ENCODE measurements at places on chromosomes 2 and 18.

DNA sequence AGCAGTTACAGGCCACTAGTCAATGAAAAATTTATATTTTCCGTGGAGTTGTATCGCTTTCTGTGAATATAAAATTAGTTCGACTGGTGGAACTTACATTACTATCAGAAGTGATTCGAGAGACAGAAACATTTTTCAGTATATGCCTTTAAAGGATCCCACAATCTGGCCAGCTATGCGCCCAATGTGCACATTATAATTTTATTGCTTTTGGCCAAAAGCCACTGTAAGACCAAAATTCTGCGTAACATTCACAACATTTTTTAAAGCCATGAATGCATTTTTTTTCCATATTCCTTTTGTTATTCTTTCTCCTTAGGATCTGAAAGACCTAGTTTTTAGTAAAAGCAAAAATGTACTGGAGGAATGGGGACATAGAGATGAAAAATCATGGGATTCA lies 131.0 kb upstream of the CHAC2 start:
- no peak for DNase-seq

DNA sequence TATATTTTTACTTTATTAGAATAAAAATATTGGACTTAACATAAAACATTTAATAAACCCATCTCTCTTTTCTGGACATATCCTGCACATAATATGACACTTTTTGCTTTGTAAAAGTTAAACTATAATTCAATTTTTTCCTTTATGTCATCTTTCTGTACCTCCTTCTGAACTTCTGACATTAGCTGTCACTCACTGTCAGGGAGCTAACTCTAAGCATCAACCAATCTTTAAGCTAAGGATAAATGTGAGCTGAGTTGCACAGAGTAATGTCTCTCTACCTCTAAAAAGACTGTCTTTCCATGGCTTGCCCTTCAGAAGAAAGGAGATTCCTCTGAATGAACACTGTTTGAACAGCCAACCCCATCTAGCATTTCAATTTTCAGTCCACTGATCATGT lies 948.6 kb upstream of the CHAC2 start:
- no peak for DNase-seq

GRCh38 chr18:59040770-59041148 lies 98.9 kb upstream of the SEC11C start:
- no peak for DNase-seq

GRCh38 chr2:31258351-31258750 lies 24.4 kb downstream of the EHD3 start:
- no peak for DNase-seq

- DNase-seq: no peak
These were observed 307.9 kb downstream of the CCDC178 start for GRCh38 chr18:33132657-33133056.

- no peak for DNase-seq
These were observed 3.3 kb downstream of the HOXD3 start for GRCh38 chr2:176160251-176160985.

GRCh38 chr2:12300019-12300602 lies 416.6 kb upstream of the TRIB2 start:
- DNase-seq: no peak

GRCh38 chr2:9757501-9758264 lies 85.6 kb upstream of the TAF1B start:
- DNase-seq: no peak

- no peak for DNase-seq
These were observed 40.3 kb downstream of the SFXN5 start for GRCh38 chr2:73031095-73031678.

- no peak for DNase-seq
These were observed 258.8 kb downstream of the ZNF521 start for GRCh38 chr18:25093141-25093540.

DNA sequence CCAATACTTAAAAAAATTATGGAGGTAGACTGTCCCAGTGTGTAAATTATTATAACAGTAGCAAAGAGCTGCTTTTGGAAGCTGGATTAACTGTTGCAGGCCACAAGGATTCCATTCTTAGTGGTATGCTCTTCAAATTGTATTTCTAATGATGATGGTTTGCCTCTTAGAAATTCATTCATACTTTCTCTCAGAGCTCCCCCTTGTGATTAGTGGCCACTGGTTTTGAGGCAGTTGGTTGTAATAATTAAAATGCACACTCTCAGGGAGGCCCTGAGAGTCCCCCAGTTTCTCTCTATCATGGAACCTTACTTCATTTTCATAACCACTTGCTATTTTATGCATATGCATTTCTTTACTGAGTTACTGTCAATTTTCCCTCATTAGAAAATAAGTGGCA lies 122.5 kb downstream of the PLA2R1 start:
- DNase-seq: no peak

DNA sequence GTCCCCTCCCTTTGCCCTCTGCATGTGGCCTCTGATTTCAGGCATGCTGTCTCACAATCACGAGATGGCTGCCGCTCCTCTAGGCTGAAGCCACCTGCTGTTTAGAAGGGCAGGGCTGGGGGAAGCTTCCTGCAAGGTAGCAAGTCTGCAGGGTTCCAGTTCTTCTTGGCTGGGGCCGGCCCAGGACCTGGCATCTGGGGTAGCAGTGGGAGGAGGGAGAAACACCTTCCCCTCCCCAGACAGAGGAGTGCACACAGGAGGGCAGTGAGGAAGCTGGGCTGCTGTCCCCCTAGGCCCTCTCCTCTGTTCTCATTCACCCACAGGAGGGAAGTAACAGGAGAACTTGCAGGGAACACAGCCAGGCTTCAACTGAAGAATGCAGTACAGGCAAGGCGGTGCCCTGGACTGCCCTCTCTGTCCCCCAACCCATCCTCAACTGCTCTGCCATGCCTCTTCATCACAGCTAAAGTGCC lies 345.9 kb upstream of the HS6ST1 start:
- DNase-seq: no peak

DNA sequence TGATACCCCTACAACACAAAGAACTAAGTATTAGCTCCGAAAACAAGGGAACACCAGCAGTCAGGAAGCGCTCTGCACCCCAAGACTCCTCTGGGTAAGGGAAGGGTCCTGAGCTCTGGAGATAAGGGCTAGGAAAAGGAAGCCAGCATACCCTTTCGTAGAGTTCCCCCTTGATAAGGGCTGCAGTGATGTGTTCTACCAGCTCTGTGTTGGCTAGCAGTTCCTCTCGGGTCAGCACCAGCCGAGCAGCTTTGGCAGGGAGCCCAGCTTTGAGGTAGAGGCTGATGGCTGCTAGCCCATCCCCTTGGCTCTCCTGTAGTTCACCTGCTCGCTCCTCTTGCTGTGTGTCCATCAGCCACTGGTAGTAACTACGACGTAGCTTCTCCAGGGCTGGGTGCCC lies 18.9 kb downstream of the KRTCAP3 start:
- no peak for DNase-seq

DNA sequence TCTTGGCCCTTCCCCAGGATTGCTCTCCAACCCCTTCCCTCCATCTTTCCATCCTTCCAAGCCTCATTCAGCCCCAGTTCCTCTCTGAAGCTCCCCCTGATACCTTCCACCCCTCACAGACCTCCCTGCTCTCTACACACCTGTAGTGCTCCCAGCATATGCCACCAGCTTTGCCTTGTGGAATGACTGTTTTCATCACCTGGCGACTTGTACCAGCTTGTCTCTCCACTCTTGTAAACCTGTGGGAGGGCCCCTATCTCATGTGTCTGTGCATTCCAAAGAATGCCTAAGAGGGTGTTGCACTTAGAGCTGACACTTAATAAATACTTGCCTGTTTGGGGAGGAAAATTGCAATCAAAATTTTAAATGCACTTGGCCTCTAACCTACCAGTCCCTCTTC lies 198.7 kb downstream of the BCL11A start:
- no peak for DNase-seq

DNA sequence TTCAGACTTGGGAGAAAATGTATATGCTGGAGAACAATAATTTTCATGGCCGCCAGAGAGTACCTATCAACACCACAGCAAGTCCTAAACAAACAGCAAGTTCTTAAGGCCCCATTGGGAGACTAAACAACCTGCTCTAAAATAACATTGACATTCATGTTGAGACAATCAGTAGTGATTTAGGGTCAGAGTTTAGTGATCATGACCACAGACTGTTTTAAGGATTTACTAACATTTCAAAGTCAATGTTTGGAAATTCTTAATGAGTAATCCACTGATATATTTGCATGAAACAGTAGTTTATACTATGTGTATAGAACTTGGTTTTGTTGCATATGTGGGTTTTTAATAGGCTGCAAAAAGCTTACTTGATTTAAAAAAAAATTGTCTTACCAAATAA lies 34.7 kb downstream of the RASGRP3 start:
- DNase-seq: no peak

DNA sequence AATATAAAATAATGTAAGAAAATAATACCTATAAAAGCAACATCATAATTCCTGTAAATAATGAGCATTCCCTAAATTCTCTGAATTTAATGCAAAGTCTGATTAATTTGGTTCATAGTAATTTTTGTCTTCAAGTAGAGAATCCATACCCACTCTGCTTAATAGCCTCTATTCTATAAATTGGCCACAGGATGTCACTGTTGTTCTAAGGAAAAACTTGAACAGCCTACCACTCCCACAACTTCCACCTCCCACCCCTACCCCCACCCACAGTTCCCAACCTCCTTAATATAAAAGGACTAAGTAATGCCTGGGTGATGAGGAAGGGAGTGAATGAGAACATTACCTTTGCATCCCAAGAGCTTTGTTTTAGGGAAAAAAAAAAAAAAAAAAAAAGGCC lies 27.2 kb upstream of the BBS5 start:
- no peak for DNase-seq

DNA sequence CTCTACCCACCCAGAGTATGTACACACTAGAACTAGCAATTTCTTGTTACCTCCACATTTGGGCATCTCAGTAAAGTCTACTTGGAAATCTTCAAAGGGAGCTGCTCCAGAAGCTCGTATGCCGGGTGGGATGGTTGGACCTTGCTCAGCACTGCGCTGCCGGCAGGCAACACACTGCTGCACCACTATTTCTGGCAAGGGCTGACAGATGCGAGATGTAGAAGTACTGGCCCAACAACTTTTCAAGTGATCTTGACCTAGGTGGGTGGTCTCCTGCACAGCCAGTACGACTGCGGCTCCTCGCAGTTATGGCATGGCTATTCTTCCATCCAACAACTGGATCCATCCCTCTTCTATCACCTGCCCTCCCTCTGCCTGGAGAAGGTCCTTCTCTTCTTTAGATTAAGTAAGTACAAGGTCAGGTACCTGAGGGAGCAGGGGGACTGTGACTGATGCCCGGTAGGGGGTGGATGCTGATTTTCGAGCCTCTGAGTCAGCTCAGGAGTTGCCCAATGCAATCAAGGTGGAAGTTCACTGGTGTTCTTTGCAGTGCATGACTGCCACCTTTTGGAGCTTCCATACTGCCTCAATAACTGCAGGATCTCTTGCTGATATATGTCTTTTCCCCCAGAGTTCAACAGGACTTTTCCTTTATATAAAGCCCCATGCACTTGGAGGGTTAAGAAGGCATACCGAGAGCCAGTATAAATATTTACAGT lies 100.4 kb upstream of the SLC1A4 start:
- DNase-seq: no peak

GRCh38 chr2:31192851-31193392 lies 24.4 kb downstream of the CAPN14 start:
- no peak for DNase-seq

GRCh38 chr2:240304746-240305161 lies 130.7 kb upstream of the GPC1 start:
- no peak for DNase-seq

- no peak for DNase-seq
These were observed 38.9 kb upstream of the KLF11 start for GRCh38 chr2:10004401-10004800.

DNA sequence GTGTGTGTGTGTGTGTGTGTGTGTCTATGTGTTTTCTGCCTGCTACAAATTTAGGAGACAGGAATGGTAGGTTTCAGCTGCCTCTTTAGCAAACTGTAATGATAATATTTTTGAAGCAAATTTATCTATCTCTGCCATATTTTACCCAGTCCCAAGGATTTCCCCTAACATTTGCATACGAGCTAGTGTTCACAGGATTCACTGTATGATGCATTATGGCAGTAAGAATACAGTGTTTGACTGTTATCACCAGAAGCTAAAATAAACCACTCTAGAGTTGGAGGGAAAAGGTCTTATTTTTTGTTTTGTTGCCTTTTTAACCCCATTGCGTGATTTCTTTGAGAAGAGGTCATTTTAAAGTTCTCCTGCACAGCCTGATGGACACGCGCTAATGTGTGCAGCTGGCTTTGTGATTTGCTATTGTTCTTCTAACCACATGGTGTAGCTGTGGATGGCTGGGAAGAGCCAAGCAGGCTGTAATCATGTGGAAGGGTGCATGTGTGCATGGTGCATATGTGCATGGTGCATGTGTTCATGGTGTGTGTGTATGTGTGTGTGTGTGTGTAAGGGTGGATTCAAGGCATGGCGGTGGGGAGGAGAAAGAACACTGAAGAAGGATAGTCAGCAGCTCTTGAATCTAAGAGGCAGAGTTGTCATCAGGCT lies 62.4 kb downstream of the PLB1 start:
- no peak for DNase-seq

- DNase-seq: no peak
These were observed 28.1 kb downstream of the MAP4K4 start for GRCh38 chr2:101725515-101726192.

- no peak for DNase-seq
These were observed 128.2 kb downstream of the MCFD2 start for GRCh38 chr2:46787364-46787763.

GRCh38 chr2:23600346-23600745 lies 215.4 kb downstream of the KLHL29 start:
- DNase-seq: no peak

DNA sequence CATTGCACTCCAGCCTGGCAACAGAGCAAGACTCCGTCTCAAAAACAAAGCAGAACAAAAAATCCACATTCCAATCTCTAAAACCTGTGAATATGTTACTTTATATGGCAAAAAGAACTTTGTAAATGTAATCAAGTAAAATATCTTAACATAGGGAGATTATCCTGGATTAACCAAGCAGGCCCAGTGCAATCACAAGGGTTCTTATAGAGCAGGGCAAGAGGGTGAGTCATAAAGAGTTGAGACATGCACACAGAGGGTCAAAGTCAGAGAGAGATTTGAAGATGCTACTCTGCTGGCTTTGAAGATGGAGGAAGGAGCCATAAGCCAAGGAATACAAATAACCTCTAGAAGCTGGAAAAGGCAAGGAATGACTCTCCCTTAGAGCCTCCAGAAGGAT lies 60.9 kb upstream of the SLC9A2 start:
- no peak for DNase-seq

- DNase-seq: no peak
These were observed 445.7 kb upstream of the SLC14A2 start for GRCh38 chr18:45169610-45170009.

DNA sequence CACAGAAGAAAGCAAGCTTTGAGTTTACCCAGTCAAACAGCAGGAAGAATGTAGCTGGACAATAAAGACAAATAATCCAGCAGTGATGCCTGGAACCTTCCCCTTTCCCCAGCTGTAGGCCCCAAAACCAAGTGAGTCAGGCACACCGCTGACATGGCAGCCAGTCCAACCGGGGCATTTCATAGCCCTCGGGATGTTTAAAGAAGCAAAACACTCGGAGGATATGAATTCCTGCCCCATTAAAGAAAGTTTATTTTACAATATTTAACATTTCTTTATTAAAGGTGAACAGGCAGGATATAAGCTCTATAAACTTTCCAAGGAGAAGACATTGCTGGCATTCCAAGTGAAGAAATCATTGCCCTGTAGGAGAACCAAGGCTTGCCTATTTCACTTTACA lies 507.6 kb upstream of the TNP1 start:
- DNase-seq: no peak

Data from cortex of kidney (tissue), 1 donor.